ENCODE measurements at places on chromosomes 5 and 9.

DNA sequence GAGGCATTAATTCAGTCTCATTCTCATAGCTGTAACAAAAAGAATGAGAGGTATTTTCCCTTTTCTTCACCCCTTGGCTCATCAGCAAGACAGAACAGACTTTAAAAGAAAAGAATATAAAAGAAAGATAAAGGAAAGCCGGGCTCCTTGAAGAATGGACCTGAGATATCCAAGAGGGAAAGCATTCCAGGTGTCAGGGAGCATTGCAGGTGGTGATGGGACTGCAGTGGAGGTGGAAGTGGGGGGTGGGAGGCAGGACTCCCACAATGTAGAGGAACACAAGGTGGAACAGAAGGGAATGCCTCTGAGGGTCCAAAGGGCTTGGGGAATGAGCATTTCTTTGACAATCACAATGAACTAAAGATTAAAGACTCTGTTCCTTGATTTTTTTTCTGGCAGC is 10.7 kb upstream of the PUM3 start:
- ATAC-seq = no peak

DNA sequence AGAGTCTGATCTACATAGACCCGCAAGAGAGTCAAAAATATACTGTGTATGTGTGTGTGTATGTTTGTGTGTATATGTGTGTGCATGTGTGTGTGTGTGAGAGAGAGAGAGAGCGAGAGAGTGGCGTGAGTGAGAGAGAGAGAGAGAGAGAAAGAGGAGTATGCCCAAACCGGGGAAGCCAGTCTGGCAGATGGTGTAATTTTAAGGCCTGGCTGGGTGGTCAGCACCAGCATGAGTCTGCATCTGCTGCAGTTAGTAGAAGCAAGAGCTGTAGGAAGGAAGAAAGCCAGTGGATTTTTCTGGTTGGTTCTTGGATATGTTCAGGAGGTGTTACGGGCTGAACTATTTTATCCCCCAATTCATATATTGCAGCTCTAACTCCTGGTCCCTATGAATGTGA is 75.2 kb downstream of the ACTBL2 start:
- ATAC-seq = no peak

- ATAC-seq = no peak
Measured at GRCh38 chr9:113588242-113588810, 124.8 kb downstream of the RGS3 start.

GRCh38 chr5:31530541-31531265 is 1.2 kb downstream of the DROSHA start:
- ATAC-seq = no peak

GRCh38 chr9:98362624-98363252 is 107.3 kb upstream of the TBC1D2 start:
- no peak for ATAC-seq

DNA sequence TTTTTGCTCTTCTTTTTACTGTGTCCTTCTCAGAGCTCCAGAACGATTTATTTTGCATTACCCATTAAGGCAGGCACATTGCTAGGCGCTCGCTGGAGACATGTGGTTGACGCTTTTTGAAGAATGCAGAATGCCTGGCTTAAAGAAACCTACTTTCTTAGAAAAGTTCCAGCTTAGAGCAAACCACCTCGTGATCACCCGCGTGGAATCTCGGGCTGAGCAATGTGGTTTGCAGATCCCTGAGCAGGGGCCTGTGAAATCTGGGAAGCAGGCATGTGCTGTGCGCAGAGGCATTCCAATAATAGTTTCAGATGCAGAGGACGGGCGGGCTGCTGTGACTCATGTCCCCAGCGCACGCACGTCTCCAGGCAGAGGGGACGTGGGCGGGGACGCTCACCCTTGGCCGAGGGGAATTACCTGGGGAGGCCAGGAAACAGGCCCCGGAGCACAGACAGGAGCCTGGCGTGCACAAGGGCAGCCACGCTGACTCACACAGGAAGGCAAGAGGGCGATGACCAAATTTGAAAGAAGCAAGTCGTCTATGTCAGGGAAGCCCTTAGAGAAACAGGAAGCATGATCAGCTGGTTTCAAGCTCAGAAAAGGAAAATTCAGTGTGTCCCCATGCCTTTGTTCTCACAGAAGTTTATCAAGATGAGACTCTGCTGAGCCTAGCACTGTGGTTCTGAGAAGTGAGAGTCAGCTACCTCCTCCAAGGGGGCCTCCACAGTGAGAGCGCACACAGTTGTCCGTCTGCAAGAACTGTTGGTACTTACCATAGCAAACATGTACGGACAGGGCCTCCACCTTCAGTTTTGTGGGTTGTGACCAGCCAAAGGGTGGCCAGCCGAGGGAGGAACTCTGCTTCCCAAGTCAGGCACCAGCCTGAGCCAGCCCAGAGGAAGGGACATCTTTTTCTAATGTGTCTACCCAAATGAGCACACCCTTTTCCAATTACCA is 218.6 kb downstream of the PIK3R1 start:
- ATAC-seq = peak; percentile 94

GRCh38 chr5:128766406-128766805 is 198.9 kb upstream of the SLC27A6 start:
- no peak for ATAC-seq

DNA sequence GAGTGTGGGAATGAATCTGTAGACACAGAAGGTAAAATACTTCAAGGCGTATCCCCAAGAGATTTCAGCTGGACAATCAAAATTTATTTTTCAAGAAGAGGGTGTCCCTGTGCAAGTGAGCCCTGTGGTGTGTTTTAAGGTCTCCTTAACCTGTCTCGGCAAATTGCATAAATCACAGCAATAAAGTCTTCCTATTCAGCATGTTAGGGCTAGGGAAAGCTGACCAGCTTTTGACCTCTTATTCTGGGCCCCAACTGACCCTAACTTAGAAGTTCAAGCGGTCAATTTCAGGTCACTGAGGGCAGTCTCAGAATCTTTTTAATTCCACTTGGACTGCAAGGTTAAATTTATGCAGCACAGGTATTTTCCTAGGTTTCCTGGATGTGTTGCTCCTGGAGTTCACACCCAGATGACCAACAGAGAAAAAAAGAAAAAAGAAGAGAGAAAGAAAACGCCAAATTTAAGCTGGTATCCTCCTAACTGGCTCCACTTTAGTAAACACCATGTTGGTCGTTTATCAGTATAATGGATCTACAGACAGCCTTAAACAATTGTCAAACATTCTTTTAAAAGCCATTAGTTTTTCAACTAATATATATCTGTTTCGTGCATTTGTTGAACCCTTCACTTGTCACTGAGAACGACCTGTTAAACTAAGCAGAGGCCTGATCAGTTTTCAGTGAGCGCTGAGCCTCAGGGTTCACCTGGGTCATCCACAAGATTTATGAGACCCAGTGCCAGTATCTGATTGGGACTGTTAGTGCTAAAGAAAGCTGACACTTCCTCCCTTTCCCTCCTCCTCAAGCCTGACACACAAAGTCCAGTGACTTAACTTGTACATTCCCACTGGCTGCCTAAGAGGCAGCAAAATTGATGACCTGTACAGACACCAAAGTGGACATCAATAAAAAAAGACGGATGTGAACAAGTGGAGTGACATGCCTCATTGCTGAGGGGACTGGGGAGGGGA is 546.1 kb downstream of the NR2F1-AS1 start:
- ATAC-seq = no peak

DNA sequence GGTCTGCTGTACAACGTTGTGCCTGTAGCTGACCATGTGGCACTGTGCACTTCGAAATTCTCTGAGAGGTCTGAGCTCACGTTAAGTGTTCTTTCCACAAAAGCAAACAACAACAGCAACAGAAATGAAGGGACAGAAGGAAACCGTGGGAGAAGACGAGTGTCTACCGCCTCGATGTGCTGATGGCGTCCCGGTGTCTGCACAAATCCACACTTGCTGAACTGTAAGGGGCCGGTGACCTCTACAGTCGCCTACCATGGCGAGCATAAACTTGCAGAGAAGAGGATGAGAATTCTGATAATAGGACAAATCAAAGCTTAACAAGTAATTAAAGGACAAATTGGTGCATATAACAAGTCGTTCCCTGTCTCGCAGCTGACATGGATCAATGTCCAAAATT is 114.0 kb downstream of the ADAMTS2 start:
- no peak for ATAC-seq

GRCh38 chr9:4654084-4654483 is 8.0 kb upstream of the PLPP6 start:
- peak; percentile 52 for ATAC-seq

GRCh38 chr9:129839324-129840023 is 4.2 kb downstream of the USP20 start:
- ATAC-seq = no peak

GRCh38 chr9:135030566-135031226 is 56.8 kb upstream of the OLFM1 start:
- no peak for ATAC-seq

DNA sequence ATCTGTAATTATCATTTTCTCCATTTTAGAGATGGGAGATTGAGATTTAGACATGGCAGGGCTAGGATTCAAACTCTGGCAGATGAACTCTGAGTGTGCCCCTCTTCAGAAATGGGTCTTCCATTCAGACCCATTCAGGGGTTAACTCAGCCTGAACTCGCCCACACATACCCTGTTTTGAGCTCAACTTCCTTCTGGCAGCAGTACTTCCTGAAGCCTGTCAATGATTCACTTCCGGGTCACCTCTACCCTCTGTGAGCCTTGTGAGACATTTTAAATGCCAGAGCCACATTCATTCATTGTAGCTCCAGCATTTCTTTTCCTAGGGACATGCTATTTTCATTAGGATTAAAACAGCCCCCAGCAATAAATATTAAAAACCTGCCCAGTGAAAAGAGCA is 209.3 kb upstream of the SLC24A2 start:
- no peak for ATAC-seq

DNA sequence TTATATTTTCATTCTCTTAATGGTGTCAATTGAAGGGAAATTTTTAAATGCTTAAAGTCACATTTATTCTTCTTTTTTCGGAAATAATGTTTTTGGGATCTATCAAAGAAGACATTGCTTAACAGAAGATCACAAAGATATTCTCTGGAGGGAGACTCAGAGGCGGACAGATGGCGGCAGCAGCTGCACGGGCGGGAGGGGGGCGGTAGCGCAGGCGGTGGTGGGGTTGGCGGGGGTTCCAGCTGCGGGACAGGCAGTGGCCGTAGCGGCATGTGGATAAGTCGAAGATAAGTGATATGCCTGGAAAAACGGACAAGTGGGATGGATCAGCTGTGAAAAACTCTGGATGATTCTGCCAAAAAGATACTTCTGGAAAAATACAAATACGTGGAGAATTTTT is 31.6 kb upstream of the ZDHHC11B start:
- no peak for ATAC-seq

DNA sequence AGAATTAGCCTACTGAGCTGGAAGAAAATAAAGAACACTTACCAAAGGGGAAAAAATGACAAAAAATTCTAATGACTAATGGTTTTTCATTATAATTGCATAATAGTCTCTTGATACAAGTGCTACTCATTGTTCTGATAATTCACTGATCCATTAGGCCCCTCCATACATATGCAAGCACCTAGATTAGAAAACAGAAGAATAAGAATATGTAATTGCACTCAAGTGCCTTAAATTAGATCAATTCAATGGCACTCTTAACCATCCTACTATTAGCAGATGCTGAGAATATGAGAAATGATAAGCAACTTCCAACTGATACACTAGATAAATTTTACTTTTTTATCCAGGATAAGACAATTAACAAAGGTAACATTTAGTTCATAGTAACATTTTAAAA is 440.9 kb upstream of the C9orf72 start:
- no peak for ATAC-seq

DNA sequence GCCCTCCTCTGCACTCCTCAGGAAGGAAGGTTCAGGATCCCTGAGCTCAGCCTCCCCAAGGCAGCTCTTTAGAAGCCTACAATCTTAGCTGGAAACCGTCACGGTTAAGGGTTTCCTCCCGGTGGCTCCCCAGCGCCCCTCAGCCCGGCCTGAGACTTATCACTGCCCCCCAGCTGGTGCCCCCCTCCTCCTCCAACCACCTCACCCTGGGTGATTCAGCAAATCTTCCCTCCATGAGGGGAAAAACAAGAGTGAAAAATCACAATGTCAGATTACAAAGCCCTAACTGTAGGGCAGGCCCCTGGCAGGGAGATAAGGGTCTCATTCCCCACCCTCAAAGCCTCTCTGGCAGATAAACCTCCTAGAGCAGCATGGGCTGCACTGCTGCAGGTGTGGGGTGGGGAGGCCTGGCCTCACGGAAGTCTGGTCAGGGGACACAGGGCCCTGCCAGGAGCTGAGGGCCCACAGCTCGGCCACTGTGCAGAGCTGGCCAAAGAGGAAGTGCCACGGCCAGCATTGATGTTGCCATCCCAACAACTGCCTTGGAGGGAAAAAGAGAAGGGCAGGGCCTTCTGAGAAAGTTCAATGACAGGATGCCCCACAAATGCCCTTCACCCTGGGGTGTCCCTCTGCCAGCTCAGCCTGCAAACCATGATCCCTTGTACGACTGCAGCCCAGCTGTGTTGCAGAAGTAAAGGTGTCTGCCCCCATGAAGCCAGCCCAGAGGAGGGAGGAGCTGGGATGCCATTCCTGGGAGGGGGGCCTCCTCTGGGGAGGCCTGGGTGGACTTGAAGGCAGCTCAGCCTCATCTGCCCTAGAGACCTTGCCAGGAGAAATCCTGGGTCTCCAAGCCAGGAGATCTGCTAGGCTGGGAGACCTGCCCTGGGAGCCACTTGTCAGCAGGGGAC is 25.9 kb downstream of the GFI1B start:
- ATAC-seq = no peak

GRCh38 chr5:149924486-149924885 is 20.1 kb downstream of the PDE6A start:
- no peak for ATAC-seq

DNA sequence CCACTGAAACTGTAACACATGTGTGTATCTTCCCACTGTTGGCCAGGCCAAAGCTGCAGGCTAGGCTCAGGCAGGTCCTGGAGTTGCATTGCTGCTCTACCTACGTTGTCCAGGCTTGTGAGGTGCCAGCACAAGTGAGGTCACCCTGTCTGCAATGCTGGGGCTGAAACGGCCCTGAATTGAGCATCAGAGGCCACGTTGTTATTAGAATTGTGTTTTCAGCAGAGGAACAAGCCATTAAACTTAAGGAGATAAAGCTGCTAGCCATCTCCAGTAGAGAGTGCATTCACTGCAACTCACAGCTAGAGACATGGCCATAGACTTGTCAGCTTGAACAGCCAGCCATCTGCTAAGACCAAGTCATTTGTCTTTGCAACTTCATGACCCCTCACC is 191.8 kb downstream of the SEMA6A start:
- ATAC-seq = no peak

DNA sequence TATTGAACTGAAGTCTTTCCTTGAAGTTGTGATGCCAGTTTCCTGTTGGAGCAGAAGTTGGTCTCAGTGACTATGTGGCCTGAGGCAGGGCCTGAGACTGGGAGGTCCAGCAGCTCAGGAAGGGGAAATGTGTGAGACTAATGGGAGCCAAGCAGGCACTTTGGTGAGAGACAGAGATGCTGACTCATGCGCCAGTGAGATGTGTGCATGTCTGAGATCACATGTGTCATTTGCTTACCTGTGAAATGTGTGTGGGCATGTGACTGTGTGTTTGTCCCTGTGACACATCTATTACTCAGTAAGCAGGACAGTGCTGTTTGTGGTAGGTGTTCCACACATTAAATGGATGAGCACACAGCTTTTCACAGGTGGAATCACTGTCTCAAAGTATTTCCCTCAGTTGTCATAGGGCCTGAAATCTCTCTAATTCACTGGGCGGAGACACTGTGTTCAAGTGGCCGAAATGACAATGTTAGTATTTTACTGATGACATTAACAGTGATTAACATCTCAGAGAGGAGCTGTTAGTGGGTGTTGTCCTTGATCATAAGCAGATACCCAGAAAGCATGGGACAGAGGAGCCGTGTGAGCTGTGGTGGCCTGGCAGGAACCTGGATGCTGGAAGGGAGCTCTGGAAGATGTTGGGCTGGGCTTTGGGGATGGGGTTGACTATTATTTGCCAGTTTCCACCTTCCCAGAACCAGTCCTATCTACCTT is 7.4 kb downstream of the NPR2 start:
- peak; percentile 99 for ATAC-seq

Measured in activated T-helper 17 cell treated with anti-CD3 and anti-CD28 coated beads, Interleukin-2, amount 50 U/mL, for 72 hours (primary cell).